Stimulated activated CD4-positive, alpha-beta T cell treated with anti-CD3 and anti-CD28 coated beads, Interleukin-1b, Interleukin-23, amount 100 ng/mL, for 4 hours (primary cell): ENCODE measurements at places on chromosomes 6 and 20.

DNA sequence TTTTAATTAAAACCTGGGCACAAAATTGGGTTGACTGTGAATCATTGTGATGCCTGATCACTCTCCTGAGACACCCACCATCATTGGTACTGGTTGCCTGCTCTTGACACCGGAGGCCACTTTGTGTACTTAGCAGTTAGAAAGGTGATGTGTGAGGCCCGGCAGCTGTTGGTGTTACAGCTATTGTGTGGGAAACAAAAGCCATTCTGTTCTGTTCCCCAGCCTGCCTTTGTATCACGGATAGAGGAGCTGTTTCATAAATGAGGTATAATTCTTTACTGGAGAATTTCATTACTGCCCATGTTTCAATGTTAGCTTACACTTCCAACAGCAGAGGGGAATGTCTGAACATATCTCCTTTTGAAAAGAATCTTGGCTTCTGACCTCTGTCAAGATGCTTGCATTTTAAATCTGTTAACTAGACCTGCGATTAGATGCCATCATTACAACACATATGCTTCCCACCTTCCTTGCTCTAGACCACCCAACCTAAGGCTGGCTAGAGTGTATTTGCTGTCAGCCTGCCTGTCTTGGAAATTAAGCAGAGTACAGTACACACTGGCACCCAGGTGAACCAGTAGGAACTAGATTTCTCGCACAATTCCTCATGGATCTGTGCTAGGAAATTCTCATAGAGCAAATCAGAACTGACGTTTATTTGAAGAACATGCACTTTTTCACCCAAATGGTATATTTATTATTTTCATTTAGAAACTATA, 142.4 kb upstream of the INSM1 start:
- DNase-seq, result no peak

DNA sequence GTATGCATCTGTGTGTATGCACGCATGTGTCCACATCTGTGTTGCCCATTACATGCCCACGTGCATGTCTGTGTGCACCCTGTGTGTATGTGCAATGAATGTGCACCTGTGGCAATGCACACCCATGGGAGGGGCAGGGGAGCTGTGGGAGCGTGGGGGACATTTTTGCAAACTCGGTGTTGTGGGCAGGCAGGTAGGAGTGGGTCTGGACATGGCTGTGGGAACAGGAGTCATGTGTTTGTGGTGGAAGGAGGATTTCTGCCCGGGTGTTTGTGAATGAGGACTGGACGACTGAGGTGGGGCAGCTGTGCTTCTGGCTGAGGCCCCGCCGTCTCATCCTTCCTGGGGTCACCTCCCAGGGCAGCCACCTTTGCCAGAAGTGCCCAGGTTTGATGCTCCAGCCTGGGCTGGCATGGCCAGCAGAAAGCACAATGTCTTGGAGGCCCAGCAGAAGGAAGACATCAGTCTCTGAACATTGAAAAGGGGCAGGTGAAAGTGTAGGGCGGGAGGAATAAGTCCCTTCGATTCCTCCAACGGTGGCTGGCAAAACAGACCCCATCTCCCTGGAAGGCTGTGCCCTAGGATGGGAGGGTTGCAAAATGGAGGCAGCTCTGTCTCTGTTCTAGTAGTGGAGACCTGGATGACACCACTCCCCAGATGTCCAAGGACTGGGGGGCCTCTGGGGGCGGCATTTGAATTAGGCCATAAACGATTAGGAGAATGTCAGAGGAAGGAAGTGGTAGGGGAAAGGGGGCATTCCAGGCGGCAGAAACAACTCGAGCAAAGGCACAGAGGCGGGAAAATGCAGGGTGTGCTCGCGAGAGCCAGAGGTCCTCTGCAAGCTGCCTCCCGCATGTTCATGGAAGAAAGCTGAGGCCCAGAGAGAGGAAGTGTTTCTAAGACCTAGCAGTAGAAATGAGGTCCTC, 19.1 kb upstream of the ARMC12 start:
- no peak for DNase-seq

DNA sequence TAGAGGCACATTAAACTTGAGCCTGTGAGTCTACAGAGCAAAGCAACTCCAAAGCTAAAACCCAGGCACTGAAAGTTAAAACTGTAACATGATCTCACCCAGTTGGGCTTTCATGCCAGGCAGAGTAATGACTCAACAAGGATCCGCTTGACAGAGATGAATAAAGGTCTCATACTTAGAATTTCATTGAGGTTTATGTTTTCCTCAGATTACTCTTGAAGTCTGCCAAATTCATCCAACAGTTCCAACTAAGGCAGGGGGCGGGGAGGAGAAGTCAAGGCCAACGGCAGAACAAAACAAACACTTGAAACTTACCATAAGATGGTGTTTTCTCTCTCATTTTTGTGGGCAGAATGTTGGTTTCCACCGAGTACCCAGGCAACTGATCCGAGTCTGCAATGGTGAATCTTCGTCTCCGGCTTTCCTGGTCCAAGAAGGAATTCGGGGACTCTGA, 54.0 kb upstream of the IPCEF1 start:
- no peak for DNase-seq

DNA sequence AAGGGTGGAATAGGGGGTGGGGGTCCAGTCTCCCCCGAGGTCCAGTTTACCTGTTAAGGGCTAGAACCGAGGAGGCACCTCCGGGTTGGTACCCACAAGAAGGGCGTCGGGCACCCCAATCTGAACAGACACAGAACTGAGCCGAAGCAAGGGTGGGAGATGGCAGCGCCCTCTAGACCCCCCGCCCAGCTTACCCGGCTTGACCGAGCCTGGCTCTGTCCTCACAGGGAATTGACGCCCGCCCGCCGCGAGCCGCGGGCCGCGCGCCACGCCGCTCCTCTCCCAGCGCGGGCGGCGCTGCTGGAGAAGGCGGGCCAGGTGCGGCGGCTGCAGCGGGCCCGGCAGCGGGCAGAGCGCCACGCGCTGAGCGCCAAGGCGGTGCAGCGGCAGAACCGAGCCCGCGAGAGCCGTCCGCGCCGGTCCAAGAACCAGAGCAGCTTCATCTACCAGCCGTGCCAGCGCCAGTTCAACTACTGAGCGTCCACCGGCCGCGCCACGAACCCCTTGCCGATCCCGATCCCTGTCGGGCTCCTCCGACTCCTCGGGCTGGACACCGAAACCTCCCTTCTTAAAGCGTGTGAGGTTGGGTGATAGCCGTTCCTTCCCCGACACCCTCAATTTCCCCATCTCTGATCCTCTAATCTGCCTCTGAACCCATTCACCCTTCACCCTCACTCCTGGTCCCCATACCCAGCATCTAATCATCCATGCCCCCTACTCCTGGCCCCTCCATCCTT, 5.9 kb downstream of the TP53INP2 start:
- no peak for DNase-seq

- no peak for DNase-seq
These were observed 42.5 kb downstream of the SMPDL3A start for GRCh38 chr6:122831511-122831910.

DNA sequence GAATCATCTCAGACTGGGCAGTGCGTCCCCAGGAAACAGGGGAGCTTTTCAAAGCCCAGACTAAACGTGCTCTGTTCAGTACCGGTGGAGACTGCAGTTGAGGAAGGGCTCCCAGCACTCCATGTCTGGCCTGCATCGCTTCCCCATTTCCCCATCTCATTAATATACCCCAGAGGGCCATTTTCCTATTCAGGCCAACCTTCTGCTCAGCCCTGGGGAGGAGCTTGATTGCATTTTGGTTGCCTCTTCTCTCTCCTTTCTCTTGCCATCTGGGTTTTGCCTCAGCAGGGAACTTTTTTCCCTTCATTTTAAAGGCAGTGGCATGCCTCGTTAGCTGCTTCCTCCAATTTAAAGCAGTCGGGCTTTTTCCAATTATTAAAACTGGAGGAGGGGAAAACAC, 394.3 kb upstream of the SOX4 start:
- no peak for DNase-seq
